ENCODE measurements at places on chromosomes 6 and 20.

DNA sequence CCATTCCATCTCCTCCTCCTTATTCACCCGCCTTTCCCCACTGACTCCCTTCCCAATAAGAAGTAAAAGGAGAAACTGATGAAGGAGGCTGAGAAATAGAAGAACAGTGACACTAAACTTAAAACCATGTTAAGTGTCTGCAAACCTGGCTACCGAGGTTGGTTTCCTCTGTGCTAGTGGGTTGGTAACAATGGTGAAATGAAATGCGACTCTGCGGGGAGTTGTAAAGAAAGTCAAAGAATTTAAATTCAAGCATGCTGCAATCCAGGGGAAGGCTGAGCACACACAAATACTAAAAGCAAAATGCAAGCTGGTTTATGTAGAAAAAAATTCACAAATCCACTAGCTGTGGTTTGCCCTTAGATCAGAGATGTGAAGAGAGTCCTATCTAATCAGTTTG, 155.2 kb upstream of the PDE10A start:
- DNase-seq, result no peak

GRCh38 chr6:24205020-24205492, 79.0 kb downstream of the NRSN1 start:
- DNase-seq, result peak; percentile 34

GRCh38 chr6:148501178-148501590, 158.5 kb downstream of the SASH1 start:
- peak; percentile 100 for DNase-seq

- DNase-seq, result no peak
Observed at GRCh38 chr20:25389858-25390537, 637 bp downstream of the ABHD12 start.

- peak; percentile 53 for DNase-seq
Observed at GRCh38 chr6:18171871-18172270, 16.6 kb downstream of the KDM1B start.

DNA sequence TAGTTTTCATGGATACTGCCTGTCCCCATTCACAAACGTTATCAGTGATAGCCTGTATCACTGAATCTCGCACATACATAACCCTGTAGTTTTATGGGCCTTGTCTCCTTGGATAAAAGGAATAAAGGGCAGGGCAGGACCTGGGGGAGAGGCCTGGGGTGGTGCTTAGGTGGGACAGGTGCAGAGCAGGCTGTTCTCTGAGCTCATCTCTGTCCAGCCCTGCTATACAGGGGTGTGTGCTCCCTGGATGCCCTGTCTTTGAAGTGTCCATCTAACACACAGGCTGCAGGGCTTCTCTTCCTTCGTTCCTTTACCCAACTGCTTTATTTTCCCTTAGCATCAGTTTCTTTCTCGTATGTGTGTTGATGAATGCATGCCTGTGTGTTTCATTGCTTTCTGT, 26.4 kb downstream of the BRPF3 start:
- DNase-seq, result no peak

Data from AG10803 (cell line).